ENCODE measurements at places on chromosomes 4 and X.

- DNase-seq: peak; percentile 19
Measured at GRCh38 chr4:147984065-147984777, 252.3 kb downstream of the ARHGAP10 start.

DNA sequence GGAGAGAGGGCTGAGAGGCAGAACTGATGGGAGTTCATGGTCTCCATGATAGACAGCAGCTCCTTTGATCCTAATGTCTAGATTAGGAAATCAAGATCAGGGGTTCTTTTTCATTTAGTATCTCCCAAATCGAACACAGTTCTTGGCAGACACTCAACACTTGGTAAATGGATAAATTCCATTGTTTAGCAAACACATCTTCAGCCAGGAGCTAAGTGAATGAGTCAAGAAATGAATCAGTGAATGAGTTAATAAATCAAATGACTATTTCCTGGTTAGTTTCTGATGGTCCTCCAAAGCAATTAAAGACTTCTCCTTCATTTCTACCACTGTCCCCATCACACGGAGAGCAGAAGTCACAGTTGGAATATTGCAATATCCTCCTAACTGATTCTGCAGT, 120.0 kb upstream of the SHISA3 start:
- DNase-seq: no peak

- no peak for DNase-seq
Measured at GRCh38 chrX:44392767-44393166, 49.3 kb upstream of the EFHC2 start.

DNA sequence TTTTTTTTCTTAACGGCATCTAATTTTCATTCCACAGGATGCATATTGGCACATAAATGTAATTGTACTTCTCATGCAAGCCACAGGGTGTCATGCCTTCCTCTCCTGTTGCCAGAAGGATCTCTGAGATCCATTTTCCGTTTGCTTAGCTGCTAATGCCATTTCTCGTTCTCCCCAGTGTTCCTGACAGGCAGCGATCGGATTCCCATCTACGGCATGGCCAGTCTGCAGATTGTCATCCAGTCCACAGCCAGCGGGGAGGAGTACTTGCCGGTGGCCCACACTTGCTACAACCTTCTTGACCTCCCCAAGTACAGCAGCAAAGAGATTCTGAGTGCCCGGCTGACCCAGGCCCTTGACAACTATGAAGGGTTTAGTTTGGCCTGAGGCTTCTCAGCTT, 8.9 kb upstream of the NAP1L5 start:
- DNase-seq: no peak

GRCh38 chr4:35541888-35542213, 702.5 kb downstream of the ARAP2 start:
- DNase-seq: no peak

DNA sequence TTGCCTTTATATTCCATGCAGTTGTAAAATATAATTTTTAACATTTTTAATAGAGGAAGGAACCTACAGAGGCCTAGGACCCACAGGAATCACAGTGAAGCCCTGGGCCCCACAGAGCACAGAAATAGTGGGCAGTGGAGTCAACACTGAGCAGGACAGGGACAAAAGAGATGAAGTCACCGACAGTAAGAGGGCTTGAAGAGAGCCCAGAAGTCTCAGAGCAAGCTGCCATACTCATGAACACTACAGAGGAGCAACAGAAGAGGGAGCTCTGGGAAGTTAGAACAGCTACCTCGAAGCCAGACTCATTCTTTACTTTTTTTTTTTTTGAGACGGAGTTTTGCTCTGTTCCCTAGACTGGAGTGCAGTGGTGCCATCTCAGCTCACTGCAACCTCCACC, 149.3 kb upstream of the TENM3 start:
- DNase-seq: no peak

- DNase-seq: no peak
Measured at GRCh38 chrX:12360383-12360782, 222.1 kb downstream of the FRMPD4 start.

GRCh38 chr4:124682384-124682783, 30.1 kb downstream of the ANKRD50 start:
- DNase-seq: peak; percentile 43

GRCh38 chr4:1219566-1219950, 29.4 kb downstream of the CTBP1 start:
- peak; percentile 4 for DNase-seq

- peak; percentile 59 for DNase-seq
Measured at GRCh38 chr4:70927502-70928137, 25.5 kb downstream of the MOB1B start.

DNA sequence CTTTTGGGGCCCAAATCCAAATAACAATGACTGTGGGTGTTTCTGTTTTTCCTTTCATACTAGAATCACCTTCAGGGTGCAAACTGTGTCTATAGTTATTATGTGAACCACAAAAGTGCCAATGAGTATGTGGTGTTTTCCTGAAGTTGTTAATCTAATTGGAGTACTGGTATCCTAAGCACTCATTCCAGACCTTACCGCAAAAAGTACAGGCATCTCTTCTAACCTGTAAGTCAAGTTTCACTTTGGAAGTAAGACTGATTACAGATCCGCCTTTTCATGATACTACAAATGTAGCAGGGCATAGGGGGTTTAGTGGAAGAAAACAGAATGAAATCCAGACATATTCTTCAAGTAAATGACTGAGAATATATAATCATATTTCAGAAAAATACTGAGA, 16.1 kb downstream of the COQ2 start:
- no peak for DNase-seq

DNA sequence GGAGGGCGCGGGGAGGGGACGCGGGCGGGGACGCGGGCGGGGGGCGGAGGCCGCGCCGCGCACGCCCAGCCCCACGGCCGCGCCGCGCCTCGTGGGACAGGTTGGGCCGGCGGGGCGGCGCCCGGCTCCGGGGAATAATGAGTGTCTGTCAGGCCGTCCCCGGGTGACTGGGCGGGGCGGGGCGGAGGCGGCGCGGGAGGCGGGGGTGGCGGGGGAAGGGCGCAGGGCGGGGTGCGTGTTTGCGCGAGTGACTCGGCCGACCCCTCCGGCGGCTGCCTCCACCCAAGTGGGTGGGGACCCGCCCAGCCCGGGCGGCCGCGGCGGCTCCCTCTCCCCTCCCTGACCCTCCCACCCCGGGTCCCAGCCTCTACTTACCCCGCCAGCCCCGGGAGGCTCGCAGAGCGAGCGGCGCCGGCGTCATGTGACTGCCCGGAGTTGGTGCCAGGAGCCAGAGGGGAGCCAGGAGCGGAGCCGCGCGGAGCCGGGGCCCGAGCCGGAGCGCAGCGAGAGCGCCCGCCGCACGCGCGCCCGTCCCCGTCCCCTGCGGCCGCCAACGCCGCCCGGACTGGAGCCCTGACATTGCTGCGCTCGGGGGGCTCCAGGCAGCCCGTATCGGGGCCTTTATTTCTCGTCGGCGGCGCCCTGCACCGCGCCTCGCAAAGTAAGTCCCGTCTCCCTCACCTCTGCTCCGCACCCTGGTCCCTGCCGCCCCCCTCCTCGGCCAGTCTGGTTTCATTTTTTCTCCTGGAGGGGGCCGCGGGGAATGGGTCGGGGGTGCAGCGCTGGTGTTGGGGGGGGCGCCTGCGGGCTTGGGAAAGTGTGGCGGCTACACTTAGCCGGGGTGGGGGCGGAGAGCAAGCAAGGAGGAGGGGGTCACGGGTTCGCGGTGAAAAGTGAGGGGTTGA, at the start of gene KLF3:
Gene KLF3 (plus strand): TSS at position 399 of the 905 bp plus-strand sequence. CDS start 16,427 bp downstream, outside the sequence.
- peak; percentile 85 for DNase-seq

- no peak for DNase-seq
Measured at GRCh38 chr4:5541169-5541568, 167.2 kb downstream of the EVC2 start.

- DNase-seq: no peak
Measured at GRCh38 chrX:12977761-12978204, 2.9 kb downstream of the TMSB4X start.

- no peak for DNase-seq
Measured at GRCh38 chrX:38124000-38124399, 96.7 kb downstream of the SRPX start.

- no peak for DNase-seq
Measured at GRCh38 chr4:153485860-153486259, 19.7 kb downstream of the TMEM131L start.

- DNase-seq: no peak
Measured at GRCh38 chrX:29477878-29478277, 737.5 kb upstream of the MAGEB2 start.

- no peak for DNase-seq
Measured at GRCh38 chr4:99827857-99828256, 11.2 kb downstream of the DAPP1 start.

- peak; percentile 86 for DNase-seq
Measured at GRCh38 chr4:1010395-1011021, 918 bp upstream of the FGFRL1 start.

DNA sequence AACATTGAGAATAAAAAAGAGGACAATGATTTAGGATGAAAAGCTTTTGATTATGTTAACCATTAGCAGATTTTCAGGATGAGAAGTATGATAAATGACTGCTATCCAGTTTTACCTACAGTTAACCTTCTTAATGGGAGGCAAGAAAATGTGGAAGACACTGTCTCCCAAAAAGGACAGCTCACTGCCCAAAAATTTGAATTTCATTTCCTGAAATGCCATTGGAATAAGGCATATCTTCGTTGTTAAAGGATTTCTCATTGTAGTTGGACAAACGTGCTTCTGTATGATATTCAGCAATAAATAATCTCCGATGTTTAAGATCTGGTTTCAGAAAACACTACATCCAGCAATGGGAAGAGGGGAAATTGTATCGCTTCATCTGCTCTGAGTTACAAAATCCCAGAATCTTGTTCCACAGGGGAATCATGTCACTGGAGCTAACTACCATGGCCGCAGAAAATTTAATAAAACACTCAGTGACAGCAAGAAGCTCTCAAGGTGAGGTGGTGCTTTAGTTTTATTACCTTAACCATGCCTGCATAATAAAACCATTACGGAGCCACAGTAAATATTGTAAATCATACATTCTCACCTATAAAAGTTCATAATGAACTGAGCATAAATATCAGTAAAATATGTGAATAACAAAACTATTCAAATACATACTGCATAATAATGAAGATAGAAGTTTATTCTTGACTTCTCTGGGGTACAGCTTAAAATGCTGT, 552.3 kb downstream of the PCDH7 start:
- DNase-seq: no peak

DNA sequence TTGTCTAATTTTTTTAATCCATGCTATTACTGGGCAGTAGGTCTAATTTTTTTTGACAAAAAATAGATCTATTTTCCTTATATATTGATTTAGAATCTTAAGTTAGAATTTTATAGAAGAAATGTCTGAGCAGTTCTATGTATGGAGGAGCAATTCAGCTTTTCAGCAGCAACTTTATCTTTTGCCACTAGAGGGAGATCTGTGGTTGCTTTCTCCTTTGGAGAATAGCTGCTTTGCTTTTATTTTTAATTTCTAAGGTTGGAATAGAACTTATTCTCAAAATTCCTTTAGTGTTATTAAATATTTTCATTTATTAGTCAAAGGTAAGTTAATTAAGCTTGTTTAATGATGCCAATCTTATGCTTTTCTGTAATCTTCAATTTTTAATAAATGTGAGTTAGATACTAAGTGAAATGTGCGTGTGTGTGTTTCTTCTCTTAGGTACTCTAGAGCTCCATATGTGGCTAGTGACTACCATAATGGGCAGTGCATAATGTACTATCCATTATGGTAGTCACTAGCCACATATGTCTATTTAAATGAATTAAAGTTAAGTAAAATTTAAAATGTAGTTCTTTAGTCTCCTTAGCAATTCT, 29.3 kb downstream of the FAM199X start:
- peak; percentile 39 for DNase-seq

- peak; percentile 35 for DNase-seq
Measured at GRCh38 chr4:84870398-84871163, 95.9 kb downstream of the WDFY3 start.
